ENCODE measurements at places on chromosomes 3 and 15. TPM values are rescaled to one million over a fixed set of nuclear protein-coding genes. Genes with fewer than 3 reads are reported as not detected.

SCN11A gene
- not detected for total RNA-seq

BLM gene
- 2.3 TPM for total RNA-seq

NUP210 gene
- total RNA-seq: 1.3 TPM

GRCh38 chr15:74653426-74654102, 37.9 kb downstream of the CLK3 start:
- peaks cover 64% of the 10 kb centered on the region for H3K4me1 ChIP-seq
- no peak for DNase-seq
- H3K27me3 ChIP-seq: no peaks in the 10 kb centered on the region
- peak overlapping the region; percentile 78 for H3K27ac ChIP-seq

PLOD2 gene
- total RNA-seq: 208 TPM

DNA sequence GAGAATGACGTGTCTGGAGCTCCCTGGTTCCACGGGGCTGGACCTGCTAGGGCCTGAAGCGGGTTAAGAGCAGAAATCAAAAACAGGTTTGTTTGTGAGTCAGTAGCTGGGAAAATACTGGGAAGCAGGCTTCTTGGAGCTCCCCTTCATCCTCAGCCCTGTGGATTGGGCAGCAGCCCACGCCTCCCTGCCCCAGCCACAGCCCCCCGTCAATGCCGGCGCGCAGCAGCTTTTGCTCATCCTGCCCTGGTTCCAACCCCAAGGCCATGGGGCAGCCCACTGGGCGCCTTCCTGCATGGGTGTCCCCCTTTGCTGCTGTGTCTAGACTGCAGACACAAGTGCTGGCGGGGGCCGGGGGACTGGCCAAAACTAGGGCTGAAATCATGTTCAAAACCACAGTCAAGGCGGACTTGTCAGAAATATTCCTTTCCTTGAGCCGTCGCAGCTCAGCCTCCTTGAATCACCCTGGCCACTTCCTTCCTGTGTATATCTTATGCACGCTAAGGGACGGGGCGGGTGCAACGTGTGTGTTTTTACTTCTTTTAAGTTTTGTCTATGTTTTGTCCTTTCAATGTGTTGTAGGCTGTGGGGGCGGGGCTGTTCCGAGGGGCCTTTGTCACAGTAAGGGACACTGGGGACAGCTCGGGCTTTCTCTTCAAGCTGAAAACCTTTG, 108.1 kb downstream of the KLF13 start:
- peak overlapping the region; percentile 74 for H3K27ac ChIP-seq
- peaks cover 1% of the 10 kb centered on the region for H3K36me3 ChIP-seq
- H3K4me1 ChIP-seq: peaks cover 23% of the 10 kb centered on the region
- H3K4me3 ChIP-seq: peak overlapping the region; percentile 61
- no peaks in the 10 kb centered on the region for H3K27me3 ChIP-seq
- no peak for DNase-seq

- no peaks in the 10 kb centered on the region for H3K4me1 ChIP-seq
- no peaks in the 10 kb centered on the region for H3K27me3 ChIP-seq
- DNase-seq: no peak
- no peak overlapping the region for H3K27ac ChIP-seq
Measured at GRCh38 chr15:58864602-58865424, 68.7 kb downstream of the SLTM start.

P3H2 gene
- total RNA-seq: 21.9 TPM

ADGRG7 gene
- not detected for total RNA-seq

DNA sequence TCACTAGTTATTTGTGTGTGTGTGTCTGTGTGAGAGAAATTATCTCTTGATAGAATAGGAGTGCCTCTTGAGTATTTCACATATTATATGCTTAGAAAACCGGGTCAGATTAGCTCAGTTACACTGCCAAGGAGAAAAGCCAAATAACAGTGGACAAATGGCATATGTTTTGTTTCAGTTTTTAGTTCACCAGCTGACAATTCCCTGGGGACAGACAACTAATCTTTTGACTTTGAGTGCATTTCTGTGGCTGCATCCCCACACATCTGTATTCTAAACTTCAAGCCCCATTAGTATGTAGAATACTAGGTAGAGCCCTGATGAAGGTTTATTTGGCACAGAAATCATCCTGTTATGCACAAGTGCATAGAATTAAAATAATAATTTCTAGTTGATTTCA, 227.7 kb upstream of the CNTN3 start:
- DNase-seq: no peak
- H3K4me1 ChIP-seq: peaks cover 9% of the 10 kb centered on the region
- H3K4me3 ChIP-seq: no peak overlapping the region
- no peaks in the 10 kb centered on the region for H3K27me3 ChIP-seq

- no peaks in the 10 kb centered on the region for H3K36me3 ChIP-seq
- no peak overlapping the region for H3K4me3 ChIP-seq
- H3K27me3 ChIP-seq: no peaks in the 10 kb centered on the region
- no peak for DNase-seq
Measured at GRCh38 chr3:156604642-156605144, 49.8 kb upstream of the SSR3 start.

GRCh38 chr3:119073258-119074001, 38.8 kb upstream of the IGSF11 start:
- no peak overlapping the region for H3K27ac ChIP-seq
- no peaks in the 10 kb centered on the region for H3K36me3 ChIP-seq
- no peaks in the 10 kb centered on the region for H3K4me1 ChIP-seq
- peaks cover 5% of the 10 kb centered on the region for H3K27me3 ChIP-seq
- DNase-seq: peak; percentile 88

- no peaks in the 10 kb centered on the region for H3K36me3 ChIP-seq
- H3K4me3 ChIP-seq: no peak overlapping the region
- DNase-seq: no peak
- H3K27me3 ChIP-seq: peaks cover 9% of the 10 kb centered on the region
- no peaks in the 10 kb centered on the region for H3K4me1 ChIP-seq
Measured at GRCh38 chr3:46285931-46286619, 43.8 kb downstream of the CCR3 start.

- DNase-seq: no peak
- no peak overlapping the region for H3K4me3 ChIP-seq
- H3K36me3 ChIP-seq: peaks cover 2% of the 10 kb centered on the region
- peaks cover 9% of the 10 kb centered on the region for H3K27me3 ChIP-seq
Measured at GRCh38 chr3:184608209-184608608, 46.6 kb downstream of the EPHB3 start.

CFAP100 gene
- not detected for total RNA-seq

LRTM1 gene
- not detected for total RNA-seq

RAB8B gene
- total RNA-seq: 34.8 TPM

DNA sequence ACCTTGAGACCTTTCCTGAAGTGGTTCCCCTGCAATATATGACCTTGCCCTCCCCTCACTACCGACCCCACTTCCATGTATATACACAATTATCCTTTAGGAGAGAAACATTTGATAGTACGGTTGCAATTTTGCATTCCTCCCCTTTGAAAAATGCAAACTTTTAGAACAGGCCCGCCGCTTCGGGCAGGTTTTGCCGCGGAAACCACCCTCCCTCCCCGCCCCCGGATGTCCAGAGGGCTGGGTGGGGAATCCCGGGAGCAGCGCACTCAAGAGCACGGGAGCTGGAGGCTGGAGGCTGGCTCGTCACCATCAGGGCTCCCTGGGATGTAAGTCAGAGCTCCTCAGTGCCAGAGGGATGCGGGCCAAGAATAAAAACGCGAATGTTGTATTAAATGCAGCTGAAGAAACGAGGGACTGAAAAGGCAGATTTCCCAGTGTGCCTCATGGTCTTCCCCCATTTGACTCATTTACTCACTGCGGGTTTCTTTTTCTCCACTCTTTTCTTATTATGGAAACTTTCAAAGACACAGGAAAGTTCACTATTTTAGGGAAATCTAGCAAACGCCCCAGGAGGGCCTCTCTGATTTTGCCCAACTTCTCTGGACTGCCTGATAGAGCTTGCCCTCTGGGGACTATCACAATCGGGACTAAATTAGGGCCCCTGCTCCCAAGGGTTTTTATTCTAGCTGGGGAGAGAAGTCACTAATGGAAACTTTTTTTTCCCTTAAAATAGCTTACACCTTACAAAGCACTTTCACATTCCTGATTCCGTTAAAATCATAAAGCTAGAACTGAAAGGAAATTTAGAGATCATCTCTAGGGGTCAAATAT, 2.9 kb upstream of the USP3 start:
- no peak for DNase-seq
- H3K4me3 ChIP-seq: peak overlapping the region; percentile 57
- H3K4me1 ChIP-seq: peaks cover 47% of the 10 kb centered on the region
